ENCODE measurements at places on chromosomes 7 and 10.

- DNase-seq: no peak
These were observed 12.8 kb downstream of the CNNM1 start for GRCh38 chr10:99341860-99342490.

DNA sequence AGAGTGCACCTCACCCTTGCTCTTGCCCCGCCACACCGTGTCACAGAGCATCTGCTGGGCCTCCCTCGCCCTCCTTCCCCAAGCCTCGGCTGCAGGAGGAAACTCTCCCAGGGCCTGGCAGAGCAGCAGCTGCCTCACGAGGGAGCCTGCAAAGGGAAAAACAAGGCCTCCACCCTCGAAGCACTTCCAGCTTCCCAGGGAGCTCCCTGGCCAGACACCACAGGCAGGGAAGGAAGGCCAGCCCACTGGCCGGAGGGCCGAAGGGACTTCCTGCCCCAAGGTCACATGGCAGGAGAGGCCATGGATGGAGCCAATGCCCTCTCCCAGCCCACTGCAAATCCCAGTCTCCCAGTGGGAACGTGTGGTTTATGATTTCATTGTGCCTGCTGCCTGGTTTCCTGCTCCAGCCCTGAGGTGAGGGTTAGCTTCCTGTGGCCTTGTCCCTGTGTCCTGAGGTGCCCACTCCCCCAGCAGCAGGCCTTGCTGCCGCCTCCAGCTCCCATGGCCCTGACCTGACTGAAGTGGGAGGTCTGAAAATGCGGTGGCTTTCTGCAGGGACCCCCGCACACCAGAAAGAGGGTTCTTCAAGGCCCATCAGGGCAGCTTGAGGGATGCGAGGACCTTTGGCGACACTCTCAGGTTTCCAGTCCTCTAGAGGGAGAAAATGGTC, 100.5 kb upstream of the PPIF start:
- no peak for DNase-seq

- no peak for DNase-seq
These were observed 229.7 kb downstream of the TSPAN12 start for GRCh38 chr7:120628251-120628650.

DNA sequence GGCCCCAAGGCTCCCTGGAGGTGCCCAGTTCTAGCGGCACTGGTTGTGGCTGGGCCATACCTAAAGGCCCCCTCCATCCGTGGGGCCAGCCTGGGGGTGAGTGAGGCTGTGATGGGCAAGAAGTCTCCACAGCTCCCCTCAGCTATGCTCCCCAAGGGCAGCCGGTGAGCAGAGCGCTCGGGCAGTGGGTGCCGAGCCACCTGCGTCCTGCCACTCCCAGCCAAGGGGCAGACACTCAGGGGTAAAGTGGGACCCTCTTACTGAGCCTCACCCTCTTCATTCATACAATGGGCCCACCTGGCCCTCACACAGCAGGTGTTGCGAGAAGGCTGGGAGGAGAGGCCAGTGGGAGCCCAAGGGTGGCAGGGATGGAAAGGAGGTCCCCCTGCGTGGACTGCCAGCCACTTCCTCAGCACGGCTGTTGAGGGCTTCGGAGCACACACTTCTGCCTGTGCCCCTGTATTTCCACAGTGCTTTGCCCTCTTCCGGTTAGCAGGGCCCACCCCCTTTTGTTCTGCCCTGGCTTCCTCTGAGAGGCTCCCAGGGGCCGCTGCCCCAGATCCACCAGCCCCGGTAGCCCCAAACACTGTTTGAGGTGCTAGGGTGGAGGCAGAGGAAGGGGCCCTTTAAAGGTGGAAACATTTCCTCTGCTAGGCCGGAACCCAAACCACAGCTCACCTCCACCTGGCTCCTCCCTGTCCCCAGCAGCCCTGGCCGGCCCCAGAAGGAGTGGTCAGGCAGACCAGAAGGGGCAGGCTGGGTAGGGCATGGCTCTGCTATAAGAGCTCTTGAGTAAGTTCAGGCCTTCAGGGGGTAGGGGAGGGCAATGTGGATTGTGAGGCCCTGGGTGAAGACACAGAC, 16.4 kb upstream of the C10orf105 start:
- DNase-seq: peak; percentile 78
